Smooth muscle cell of trachea (primary cell): ENCODE measurements at places on chromosomes 12 and 14. TPM values are rescaled to one million over a fixed set of nuclear protein-coding genes. Genes with fewer than 3 reads are reported as not detected.

Gene B4GALNT1
- total RNA-seq, result 0.58 and 1.3 TPM in 2 replicates

Gene HELB
- 2.6 and 6.0 TPM in 2 replicates for total RNA-seq

Gene COA8
- 19.0 and 23.6 TPM in 2 replicates for total RNA-seq

Gene PGF
- 14.8 and 22.5 TPM in 2 replicates for total RNA-seq

Gene TMEM253
- total RNA-seq, result 0.33 TPM in 1 of 2 replicates, not detected in the other

Gene MGP
- total RNA-seq, result 3.5 and 4.1 TPM in 2 replicates

Gene RPGRIP1
- not detected in 2 replicates for total RNA-seq

Gene KRT82
- total RNA-seq, result not detected in 2 replicates

Gene NR4A1
- total RNA-seq, result 2.6 and 4.3 TPM in 2 replicates

Gene OTUB2
- 1.7 and 2.8 TPM in 2 replicates for total RNA-seq

Gene ACSM4
- total RNA-seq, result not detected in 2 replicates

Gene PKP2
- not detected in 2 replicates for total RNA-seq

Gene SRGAP1
- total RNA-seq, result 27.5 and 45.8 TPM in 2 replicates

Gene CLEC6A
- total RNA-seq, result not detected in 2 replicates

Gene FGD4
- total RNA-seq, result 13.1 and 19.2 TPM in 2 replicates

Gene KLHDC1
- total RNA-seq, result 4.8 TPM in 2 replicates

Gene MIP
- not detected in 2 replicates for total RNA-seq

Gene PTPRR
- 0.33 and 0.58 TPM in 2 replicates for total RNA-seq
